T-helper 17 cell (primary cell): ENCODE measurements at places on chromosomes 3 and 15.

DNA sequence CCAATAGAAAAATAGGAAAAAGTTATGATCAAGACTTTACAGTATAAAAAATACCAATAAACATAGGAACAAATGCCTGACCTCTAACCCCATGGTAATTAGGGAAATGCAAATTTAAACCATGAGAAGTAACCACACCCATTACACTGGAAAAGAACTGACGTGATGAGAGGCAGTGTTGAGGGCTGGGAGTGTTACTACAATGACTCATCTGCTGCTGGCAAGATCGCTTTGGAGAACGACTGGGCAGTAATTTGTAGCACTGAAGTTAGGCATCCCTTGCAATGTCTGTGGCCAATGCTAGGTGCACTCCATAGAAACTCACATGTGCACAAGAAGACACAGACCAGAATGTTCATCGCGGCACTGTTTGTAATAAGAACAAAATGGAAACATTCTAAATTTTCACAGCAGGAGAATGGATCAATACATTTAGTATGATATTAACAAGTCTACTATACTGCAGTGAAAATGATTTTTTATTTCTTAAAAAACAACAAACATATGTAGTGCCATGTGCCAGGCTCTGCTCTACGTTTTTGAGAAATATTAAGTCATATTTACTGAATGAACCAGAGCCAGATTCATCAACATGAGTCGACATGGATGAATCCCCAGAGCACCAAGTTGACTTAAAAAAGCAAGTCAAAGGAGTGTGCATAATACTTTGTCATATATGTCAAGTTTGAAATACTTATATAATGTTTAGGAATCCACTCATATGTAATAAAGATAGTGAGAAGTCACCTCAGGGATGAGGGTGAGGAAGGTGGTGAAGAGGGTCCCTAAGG, 37.6 kb upstream of the EPHB3 start:
- no peak for DNase-seq

- DNase-seq = no peak
Observed at GRCh38 chr3:53729618-53730017, 116.6 kb downstream of the CHDH start.

GRCh38 chr3:16130066-16130465, 44.4 kb upstream of the GALNT15 start:
- DNase-seq = no peak

- no peak for DNase-seq
Observed at GRCh38 chr15:73694419-73694818, 10.2 kb downstream of the CD276 start.

- no peak for DNase-seq
Observed at GRCh38 chr3:179083977-179084376, 12.4 kb upstream of the ZMAT3 start.

DNA sequence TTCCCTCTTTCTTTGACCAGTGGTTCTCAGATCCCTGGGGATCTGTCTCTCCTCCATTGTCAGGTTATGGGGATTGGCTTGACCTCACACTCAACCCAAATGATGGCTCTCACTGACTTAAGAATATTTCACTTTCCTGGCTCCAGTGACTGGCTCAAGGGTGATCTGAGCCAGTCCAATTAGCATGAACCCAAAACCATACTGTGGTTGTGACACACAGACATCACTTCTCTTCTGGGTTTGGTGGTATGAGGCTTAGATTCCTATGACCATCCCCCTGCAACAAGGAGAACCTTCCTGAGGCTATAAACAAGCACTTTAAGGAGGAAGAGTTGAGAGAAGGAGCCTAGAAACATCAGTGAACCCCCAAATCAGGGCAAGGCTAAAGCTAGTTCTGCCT, 85.8 kb downstream of the KCNAB1 start:
- no peak for DNase-seq

GRCh38 chr15:40346579-40347558, 4.0 kb upstream of the PHGR1 start:
- DNase-seq = no peak

GRCh38 chr3:80234706-80235105, 466.9 kb upstream of the ROBO1 start:
- DNase-seq = no peak
